ENCODE measurements at places on chromosomes 1 and 21.

DNA sequence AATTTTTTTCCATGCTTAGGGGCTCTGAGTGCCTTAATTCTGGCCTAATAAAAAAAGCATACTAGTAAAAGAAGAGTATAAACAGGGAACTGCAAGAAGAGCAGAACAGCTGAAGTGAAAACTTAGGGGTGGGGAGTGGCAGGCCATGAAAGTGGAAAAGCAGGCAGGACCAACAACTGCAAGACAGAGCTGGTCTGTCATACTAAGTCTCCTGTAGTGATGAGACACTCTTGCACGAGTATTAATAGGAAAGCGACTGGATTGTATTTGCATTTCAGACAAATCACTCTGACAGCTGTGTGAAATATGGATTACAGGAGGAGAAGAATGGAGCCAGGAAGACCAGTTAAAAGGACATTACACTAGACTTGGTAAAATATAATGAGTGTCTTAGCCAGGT, 449.9 kb downstream of the NUF2 start:
- no peak for DNase-seq

DNA sequence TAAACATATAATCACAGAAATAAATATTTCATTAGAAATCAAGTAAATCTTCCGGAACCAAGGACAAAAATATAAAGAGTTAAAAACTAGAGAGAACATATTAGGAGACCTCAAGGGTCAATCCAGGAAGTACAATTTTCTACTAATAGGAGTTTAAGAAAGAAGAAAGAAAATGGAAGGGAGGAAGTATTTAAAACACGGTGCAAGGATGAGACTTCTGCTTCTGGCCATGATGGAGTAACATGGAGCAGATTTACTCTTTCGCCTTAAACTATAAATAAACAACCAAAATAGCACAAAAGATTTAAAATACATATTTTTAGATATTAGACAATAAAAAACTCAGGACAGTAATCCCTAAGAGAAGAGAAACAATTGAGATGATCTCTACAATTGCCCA, 12.6 kb upstream of the IFNAR1 start:
- no peak for DNase-seq

GRCh38 chr1:230517786-230518185, 91.7 kb upstream of the PGBD5 start:
- DNase-seq, result peak; percentile 61

DNA sequence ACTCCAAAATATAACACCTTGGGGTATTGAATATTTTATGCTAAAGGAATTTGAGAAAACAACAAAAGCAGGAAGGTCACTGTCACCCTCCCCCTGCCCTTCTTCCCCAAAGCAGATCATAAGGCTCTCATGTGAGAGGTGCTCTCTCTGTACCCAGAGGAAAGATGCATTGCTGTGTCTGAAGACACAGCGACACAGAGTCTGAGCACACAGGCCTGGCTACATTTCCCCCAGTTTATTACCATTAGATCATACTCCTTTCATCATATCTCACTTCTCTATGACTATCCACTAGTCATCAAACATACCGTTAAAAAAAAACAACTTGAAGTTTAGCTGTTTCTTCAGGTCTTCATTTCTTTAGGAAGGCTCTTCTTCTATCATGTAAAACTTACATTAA, 127.1 kb downstream of the PPIAL4G start:
- no peak for DNase-seq

DNA sequence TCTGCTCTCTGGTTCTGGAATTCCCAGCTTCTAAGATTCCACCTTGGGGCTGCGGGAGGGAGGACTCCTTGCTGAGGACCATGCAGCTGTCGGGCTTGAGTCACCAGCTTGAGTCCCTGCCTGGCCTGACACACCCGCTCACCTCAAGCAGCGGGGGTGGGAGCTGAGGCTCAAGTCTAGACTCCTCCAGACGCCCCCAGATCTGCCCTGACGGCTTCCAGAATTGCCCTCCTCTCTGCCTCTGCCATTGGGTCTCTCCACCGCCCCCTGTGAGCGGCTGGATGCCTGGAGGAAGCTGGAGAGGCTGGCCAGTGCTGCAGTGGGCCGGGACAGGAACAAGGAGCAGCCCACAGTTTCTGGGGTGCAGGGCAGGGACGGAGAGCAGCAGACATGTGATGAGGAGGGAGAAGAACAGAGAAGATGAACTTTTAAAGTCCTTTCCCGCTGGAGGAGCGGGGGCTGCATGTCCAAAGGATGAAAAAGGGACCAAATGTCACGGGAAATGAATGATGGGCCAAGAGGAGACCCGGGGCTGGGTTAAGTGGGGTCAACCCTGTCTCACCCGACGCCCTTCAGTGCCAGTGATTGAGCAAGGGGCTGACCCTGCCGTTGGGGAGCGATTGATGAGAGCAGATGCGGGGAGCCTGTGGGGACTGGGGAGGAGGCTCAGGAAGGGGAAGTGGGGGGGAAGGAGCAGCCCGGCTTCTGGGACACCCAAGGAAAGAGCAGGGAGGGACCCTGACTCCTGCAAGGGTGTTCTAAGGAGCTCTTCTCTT, 13.5 kb downstream of the CRABP2 start:
- no peak for DNase-seq

- no peak for DNase-seq
Observed at GRCh38 chr1:114336360-114336759, 174.6 kb downstream of the TRIM33 start.

DNA sequence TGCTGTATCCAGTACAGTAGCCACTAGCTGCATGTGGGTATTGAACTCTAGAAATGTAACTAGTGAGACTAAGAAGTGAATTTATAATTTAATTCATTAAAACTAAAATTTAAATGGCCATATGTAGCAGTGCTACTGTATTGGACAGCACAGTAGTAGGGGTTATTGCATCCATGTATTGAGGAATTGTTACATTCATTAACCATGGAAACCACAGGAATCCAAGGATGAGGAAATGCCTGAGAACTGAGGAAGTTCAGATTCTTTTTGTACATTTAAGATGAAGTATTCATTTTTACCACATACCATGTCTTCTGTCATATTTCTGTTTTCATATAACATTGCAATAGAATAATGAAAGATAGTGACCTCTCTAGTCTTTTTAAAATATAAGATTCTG, 2.6 kb downstream of the MTF2 start:
- DNase-seq, result no peak

GRCh38 chr1:248631354-248632008, 3.4 kb downstream of the OR2T11 start:
- DNase-seq, result no peak

DNA sequence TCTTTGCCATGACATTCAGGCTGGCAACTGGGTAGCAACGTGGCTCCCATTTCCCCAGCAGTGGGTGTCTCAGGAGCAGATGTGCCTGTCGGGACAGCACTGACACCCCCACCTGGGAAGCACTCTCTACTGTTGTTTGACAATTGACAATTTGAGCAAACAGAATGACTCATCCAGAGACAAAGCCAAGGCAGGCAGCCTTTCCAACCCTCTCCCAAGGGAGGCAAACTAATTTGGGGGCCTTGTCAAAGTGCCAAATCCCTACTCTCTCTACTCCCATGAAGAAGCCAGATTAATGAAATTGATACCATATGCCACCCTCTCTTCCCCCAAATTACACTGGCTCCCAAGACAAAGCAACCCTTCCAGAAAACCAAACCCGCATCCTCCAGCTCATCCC, 65.6 kb downstream of the GRIK3 start:
- no peak for DNase-seq

- no peak for DNase-seq
Observed at GRCh38 chr1:25197235-25197975, 34.9 kb downstream of the SYF2 start.

DNA sequence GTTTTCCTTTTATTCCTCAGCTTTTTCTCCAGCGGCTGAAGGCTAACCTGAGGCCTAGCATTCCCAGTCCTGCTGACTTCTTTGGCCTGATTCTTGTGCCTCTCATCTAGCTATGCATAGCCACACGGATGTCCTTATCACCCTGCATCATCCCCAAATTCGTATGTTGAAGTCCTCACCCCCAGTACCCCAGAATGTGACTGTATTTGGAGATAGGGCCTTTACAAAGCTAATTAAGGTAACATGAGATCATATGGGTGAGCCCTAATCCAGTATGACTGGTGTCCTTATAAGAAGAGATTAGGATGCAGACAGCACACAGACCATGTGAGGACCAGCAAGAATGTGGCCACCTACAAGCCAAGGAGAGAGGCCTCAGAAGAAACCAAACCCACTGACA, 44.6 kb downstream of the CDCP2 start:
- no peak for DNase-seq

- DNase-seq, result no peak
Observed at GRCh38 chr1:246579818-246580217, 13.6 kb downstream of the CNST start.

GRCh38 chr1:6962996-6963911, 178.0 kb downstream of the CAMTA1 start:
- DNase-seq, result peak; percentile 69

DNA sequence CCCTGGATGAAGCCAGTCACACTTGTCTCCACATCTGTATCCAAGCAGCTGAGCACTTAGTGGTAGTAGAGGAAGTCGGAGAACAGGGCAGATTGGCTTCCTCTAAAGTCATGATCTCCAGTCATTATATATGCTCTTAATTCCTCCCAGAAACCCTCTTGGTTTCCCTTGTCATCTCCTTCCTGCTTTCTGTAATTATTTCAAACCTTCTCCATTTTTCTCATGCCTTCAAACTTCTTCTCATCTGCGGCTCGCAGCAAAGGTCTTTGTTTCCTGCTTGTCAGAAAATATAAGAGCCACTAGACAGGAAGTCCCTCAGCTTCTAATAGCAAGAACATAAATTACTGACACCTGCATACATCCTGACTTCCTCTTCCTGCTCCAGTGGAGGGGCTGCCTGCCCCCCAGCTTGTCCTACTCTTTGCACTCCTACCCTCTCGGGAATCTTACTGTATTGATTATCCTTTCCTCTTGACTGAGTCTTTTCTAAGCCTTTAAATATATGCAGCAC, 124.6 kb upstream of the NGF start:
- DNase-seq, result no peak
